ENCODE measurements at places on chromosomes 12 and 14.

DNA sequence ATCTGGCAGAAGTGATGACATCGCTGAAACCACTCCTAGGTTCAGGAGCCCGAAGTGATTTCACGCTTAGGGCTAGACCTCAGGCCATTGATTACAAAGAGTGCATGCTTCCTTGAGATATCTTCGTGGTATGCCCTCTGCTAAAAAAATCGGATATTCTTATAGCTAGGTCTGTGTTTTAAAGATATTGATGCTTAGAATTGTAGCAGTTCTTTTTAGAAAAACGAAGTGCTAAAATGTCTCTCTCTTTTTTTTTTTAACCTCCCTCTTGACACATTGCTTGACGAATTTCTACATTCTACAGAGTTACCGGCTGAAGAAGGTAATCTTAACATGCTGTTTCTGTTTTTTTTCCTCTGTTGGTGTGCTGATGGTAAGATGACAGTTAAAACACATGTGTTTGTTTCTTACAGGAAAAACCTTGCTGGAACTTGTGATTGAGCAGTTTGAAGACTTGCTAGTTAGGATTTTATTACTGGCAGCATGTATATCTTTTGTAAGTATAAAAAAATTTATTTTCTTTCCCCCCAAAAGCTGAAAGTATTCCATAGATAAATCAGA is 1.3 kb downstream of the ATP2A2 start:
- DNase-seq = no peak

- no peak for DNase-seq
Measured at GRCh38 chr14:89849931-89850330, 104.6 kb downstream of the EFCAB11 start.

DNA sequence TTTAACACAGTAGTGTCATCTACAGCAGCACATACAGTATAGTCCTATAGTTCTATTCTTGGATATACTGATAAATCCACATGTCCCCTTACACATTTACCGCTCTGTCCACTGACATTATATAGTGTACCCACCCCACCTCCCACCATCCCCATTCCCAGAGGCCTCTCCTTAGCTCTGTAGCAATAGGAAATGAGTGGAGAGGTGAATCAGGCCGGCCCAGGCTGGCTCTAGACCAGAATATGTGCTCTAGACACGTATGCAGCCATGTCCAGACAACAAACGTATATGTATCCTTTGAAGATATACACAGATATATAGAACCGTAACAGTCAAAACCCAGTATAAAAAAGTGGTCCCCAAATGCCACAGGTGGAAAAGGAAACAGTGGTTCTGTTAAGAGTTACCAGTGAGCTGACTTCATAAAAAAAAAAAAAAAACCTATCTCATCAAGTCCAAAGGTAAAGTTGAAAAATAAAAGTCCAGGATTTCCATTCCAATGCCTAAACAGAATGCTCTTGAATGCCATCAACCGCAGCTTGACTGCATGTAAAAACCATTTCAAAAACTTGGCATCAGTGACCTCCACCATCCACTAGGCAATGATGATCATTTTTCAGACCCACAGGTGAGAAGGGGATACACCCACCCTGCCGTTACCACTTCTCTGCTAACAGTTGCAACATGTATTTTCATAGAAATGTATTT is 16.7 kb downstream of the EGLN3 start:
- no peak for DNase-seq

DNA sequence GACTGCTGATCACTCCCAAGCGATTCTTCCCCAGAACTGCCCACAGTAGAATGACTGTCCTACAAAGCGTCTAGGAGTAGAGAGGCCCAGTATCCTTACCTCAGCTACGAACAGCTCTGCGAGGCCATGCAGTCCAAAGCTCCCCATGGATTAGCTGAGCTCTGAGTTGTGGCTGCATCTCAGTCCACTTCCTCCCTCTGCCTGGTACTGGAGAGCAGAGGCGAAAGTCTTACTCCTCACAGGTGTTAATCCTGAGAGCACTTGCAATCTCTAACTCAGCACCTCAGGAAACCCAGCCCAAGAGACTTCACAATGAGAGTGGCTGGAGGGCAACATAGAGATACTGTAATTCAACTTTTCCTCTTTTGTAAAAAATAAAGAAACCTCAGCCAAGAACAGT is 493.1 kb downstream of the BCAT1 start:
- DNase-seq = no peak

DNA sequence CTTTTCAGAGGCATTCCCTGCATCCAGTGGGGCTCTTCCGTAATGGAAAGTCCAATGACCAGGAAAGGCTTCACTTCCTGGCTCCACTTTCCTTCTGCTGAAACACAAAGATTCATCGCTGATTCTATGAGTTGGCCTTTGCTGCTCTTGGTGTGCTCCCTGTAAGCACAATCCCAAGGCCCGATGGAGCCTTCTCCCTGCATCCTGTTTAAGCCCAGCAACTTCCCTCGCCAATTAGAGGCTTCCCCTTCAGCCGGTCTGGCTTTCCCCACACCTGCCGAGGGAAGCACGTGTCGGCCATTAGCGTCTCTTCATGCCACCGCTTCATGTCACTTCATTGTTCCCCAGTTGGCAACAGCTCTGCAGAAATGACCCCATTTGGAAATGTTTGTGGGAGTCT is 693.9 kb downstream of the MED13L start:
- DNase-seq = no peak

- DNase-seq = no peak
Measured at GRCh38 chr12:70852416-70853150, 68.0 kb downstream of the PTPRR start.

DNA sequence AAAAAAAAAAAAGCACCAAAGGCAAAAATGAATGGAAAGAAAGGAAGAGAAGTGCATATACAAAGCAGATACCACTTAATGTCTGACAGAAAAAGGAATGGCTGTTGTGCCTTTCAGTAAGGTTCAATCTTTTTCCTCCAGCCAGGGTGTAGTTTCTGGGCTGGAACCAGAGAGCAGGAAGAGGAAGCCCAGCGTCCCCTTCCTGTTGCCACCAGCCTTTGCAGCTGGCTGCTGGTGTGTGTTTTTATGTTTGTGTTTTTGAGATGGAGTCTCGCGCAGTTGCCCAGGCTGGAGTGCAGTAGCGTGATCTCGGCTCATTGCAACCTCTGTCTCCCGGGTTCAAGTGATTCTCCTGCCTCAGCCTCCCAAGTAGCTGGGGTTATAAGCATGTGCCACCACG is 64.6 kb upstream of the LTA4H start:
- DNase-seq = no peak

DNA sequence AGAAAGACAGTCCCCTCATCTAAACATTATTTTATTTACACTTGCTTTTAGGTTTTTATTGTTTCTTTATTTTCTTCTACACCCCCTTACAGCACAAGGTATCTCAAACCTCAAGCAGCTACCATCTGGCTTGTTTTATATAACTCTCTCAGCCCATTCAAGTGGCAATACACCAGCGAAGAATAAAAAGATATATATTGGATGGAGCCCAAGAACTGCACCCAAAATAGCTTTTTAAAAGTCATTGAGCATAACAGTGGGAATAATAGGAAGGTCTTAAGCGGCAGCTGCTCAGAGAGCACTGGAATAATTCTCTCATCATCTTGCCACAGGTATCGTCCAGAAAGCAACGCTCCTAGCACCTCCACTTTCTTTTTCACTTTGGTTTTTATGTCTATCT is 322.5 kb downstream of the SYT1 start:
- DNase-seq = no peak

- DNase-seq = no peak
Measured at GRCh38 chr14:104162495-104162894, 24.1 kb downstream of the KIF26A start.

GRCh38 chr14:87799400-87799799 is 193.6 kb downstream of the GALC start:
- no peak for DNase-seq

- no peak for DNase-seq
Measured at GRCh38 chr14:103543721-103544387, 14.9 kb downstream of the TRMT61A start.

GRCh38 chr14:33413381-33413780 is 474.7 kb downstream of the NPAS3 start:
- DNase-seq = no peak

DNA sequence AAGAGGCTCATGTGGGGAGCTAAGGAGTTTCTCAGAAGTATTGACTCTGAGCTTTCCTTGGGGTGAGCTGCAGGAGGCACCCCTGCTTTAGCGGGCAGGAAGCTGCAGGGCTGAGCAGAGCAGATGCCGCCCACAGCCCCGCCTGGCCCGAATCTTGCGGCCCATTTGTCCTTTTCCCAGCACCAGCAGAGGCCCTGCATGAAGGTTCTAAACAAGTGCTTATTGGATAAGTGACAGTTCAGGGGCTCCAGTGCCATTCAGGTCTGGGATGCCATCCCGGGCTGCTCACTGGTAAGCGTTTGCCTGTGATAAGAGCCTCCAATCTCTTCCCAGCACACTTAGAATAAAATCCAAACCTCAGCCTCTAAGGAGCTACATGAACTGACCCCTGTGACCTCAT is 11.4 kb downstream of the RILPL1 start:
- no peak for DNase-seq

- no peak for DNase-seq
Measured at GRCh38 chr12:22414742-22415141, 80.2 kb upstream of the ST8SIA1 start.

- DNase-seq = no peak
Measured at GRCh38 chr14:95943699-95944098, 67.1 kb downstream of the TUNAR start.
